Calu3 (cell line): ENCODE measurements at places on chromosomes 7 and 10. TPM values are rescaled to one million over a fixed set of nuclear protein-coding genes. Genes with fewer than 3 reads are reported as not detected.

Gene PRKRIP1
- 19.4 and 20.2 TPM in 2 replicates for total RNA-seq

GRCh38 chr7:32293833-32294232 lies 196.3 kb downstream of the LSM5 start:
- no peak for DNase-seq

GRCh38 chr7:11638011-11638774 lies 193.8 kb downstream of the THSD7A start:
- DNase-seq = no peak

DNA sequence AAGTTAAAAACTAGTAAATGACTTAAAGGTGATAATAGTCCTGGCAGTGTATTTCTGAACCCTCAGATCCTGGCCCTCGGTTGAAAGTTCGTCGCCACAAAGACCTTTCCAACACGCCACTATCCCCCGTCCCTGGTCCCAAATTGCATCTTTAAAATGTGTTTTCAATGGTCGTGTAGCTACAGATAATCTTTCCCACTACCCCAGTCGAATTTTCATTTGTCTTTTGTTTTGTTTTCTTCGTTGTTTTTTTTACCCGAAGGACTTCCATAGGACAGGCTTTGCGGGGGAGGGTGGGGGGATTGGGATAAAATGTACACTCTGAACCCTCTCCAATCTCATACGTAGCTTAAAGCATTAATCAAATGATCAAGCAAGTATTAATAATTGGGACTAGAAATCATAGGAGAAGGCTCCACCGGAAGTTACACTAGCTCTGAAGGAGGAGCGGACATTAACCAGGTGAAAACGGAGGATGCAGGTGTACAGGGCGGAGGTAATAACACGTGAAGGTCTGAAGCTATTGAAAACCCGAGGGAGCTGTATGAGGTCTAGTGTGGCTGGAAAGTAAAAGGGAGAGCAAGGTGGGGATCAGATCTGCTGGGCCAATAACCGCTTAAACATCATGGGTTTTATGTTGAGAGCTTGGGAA lies 32.8 kb upstream of the PHF14 start:
- DNase-seq = no peak

GRCh38 chr10:34574353-34574934 lies 240.7 kb downstream of the PARD3 start:
- DNase-seq = no peak
